ENCODE measurements at places on chromosomes 5 and 9.

DNA sequence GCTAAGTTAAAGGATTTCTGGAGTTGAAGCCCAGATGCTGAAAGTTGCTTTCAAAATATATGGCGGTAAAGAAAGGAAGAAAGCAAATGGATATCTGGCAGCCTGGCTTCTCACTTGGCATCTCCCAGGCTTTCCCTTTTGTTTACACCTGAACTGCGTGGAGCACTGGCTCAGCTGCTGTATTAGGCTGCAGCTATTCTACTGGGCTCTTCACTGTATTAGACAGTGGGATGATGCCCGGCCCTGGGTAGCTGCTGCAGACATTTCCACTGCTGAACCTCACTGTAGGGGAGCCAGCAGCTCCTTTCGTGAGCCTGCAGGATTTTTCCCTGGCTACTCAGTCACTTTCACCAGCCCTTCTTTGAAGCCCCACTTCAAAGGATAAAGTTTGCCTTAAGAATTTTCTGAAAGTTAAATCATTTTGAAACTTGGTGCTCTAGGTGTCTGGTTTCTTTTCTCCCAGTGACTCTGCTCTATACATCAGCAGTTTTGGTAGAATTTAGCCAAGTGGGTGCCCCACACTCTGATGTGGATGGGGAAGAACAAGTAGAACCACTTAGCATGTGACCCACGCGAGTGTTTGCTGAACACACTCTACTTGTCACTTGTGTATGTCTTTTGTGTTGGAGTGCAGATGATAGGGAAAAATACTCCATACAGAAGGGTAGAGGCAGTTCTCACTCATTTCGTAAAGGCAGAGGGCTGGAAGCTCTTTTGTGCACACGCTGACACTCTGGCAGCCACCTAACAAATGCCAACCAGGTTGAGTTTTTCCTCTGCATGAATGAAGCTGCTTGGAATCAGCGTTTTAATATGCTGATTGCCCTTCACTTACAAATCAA lies 49.9 kb downstream of the C9orf152 start:
- ATAC-seq, result no peak

DNA sequence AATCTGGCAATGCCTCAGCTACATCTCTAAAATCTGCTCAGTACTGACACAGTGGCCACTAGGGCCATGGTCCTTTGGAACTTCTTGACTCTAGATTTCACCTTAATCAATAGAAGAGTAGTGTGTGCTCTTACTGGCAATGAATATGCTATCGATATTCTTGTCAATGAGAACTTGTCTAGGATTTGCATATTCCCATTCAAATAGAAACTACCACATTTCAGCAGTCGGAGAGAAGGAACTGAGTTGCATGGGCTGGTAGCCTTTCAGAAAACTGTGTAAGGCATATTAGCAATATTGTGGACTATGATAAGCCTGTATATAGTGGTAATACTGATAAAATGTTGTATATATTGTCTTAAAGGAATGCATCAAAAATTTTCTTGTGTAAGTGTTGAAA lies 45.3 kb upstream of the NAA35 start:
- no peak for ATAC-seq

DNA sequence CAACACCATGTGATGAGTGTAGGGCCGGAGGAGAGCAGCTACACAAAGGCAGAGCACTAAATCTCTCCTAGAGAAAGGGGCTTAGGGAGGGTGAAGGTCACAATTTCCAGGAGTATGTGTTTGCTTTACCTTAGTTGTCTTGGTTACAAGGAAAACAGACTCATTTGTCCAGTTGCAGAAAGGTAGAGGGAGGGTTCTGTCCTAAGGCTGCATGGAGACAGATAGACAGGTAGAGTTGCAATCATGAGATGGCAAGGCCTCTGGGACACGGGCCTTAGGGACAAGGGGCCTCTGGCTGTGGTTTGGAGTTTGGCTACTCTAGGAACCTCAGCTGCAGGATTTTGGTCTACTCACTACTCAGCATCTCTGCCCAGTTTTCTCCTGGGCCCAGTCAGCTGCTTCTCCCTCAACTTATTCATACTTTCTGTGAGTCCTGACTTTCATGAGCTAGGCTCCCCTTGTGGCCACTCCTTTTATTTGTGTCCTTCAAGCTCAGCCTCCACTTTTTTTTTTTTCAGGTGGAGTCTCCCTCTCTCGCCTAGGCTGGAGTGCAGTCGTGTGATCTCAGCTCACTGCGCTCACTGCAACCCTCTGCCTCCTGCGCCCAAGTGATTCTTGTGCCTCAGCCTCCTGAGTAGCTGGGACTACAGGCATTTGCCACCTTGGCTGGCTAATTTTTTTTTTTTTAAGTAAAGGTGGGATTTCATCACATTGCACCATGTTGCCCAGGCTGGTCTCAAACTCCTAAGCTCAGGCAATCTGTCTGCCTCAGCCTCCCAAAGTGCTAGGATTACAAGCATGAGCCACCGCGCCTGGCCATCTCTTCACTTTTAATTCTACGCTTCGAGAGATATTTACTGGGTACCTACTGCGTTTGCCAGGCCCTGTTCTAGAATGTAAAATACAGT lies 76.6 kb downstream of the PTPDC1 start:
- ATAC-seq, result no peak

DNA sequence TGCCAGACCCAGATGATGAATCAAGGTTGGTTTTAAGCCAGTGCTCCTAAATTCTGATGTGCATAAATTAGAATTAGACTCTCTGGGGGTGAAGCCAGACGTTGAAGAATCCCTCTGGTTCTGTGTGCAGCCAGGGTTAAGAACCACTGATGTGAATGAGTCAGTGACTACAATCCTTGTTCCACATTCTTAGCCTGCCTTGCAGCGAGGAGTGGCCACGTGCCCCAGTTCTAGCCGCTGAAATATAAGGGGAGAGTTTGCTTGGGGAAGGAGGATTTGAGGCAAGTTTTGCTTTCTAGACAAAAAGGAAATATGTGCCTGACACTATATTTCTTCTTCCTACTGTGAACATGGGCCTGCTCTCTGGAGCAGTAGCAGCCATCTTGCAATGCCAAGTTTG lies 34.2 kb upstream of the MSH3 start:
- no peak for ATAC-seq

DNA sequence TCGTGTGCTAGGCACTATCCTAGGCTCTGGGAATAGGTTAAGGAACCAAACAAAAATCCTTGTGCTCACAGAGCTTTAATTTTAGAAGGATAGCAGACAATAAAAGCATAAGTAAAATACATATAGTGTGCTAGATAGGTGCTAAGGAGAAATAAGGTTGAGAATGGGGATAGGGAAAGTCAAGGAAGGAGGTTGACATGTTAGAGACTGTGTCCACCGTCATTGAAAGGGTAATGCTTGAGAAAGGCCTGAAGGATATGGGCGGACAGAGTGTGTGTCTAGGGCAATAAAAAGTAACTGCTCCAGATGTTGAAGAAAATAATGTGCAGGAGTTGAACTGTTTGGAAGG lies 482 bp upstream of the TDRD7 start:
- ATAC-seq, result no peak

DNA sequence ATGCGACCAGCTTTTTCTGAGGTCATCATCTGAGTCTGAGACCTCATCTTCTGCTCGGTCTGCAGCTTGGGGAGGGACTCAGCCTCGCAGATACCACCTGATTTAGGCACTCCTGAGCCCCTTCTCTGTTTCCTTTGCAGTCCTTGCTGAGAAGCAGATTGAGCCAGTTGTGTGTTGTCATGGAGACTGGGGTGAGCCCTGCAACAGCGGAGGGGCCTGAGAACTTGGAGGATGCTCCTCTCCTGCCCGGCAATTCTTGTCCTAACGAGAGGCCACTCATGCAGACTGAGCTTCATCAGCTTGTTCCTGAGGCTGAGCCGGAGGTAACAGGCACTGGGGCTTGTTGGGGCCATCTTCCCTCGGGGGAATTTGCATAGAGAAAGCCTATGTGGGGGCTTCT lies 19.2 kb downstream of the TEX53 start:
- ATAC-seq, result no peak

GRCh38 chr5:16321284-16321683 lies 141.7 kb upstream of the MARCHF11 start:
- ATAC-seq, result no peak

DNA sequence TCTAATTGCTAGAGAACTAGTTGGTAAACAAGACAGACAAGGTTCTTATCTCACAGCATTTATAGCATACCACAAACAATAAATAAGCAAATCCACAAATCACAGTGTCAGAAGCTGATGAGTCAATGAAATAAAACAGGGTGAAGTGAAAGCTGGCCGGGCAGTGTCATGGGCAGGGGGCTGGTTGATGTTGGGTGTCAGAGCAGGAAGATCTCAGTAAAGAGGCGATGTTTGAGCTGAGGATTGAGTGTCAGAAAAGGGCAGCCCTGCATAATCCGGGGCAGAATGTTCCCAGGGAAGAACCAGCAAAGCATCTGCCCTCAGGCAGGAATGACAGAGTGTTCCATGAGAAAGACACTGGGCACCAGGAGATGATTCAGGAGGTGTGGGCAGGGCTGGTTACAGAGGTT lies 183.4 kb downstream of the GOLPH3 start:
- no peak for ATAC-seq

- no peak for ATAC-seq
These were observed 33.2 kb upstream of the LIFR start for GRCh38 chr5:38589629-38590028.

GRCh38 chr5:16808021-16808420 lies 128.1 kb downstream of the MYO10 start:
- ATAC-seq, result no peak

GRCh38 chr5:55450050-55450765 lies 84.6 kb downstream of the PLPP1 start:
- ATAC-seq, result peak; percentile 68

- no peak for ATAC-seq
These were observed 210.3 kb downstream of the C9orf152 start for GRCh38 chr9:109997682-109998081.

GRCh38 chr5:179879003-179879689 lies 20.5 kb upstream of the MRNIP start:
- no peak for ATAC-seq

DNA sequence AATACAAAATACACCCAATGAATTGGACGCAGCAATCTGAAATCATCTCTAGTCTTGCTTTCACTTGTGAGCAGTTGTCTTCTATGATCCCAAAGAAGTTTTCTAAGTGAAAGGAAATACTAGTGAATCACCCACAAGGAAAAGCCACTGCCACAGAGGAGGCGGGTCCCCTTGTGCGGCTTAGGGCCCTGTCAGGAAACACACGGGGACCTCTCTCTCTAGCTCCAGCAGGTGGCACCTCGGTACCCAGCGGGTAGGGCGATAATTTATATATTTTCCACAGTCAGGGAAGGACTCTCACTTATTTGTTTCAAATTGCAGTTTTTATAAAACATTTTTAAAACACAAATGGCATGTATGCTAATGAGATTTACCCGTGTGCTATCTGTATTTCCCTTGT lies 417.1 kb downstream of the KDM4C start:
- no peak for ATAC-seq

GRCh38 chr5:66039701-66040100 lies 104.4 kb upstream of the SREK1 start:
- no peak for ATAC-seq

DNA sequence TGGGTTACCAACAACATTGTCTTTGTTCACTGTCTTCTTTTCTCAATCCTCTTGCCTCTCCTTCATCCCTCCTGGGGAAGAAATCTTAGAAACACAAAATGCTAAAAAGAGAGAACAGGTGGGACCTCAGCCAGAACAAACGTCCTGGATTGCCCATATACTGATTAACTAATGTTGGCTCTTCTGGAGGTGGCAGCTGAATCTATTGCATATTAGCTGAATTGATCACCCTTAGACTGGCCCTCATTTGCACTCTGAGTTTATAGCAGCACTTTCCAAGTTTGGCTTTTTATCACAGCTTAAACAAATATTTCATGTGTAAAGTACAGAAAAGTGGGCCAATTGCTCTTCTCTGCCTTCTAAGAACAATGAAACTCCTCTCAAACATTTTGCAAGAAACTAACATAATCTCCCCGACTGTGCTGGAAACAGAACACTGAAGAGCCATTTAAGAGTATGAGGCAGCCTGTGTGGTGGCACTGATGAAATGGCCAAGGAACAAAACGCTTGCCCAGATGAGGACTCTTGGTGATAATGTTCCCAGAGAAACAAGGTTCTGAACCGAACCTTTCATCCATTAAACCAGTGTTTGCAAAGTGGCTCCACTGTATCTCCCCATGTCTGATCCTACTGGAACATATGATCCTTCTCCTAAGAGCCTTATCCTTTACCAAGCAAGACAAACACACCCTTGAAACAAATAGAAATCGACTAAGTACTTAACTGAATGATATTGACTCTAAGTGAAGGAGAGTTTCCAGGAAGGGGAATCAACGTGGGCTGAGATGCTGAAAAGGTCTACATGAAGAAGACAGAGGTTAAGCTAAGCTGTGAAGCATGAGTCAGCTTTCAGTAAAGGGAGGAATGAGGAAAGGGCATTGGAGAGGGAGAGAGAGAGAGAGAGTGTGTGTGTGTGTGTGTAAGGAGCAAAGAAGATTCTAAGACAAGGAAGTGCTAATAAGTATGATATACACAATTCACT lies 83.2 kb upstream of the LIFR start:
- ATAC-seq, result no peak

DNA sequence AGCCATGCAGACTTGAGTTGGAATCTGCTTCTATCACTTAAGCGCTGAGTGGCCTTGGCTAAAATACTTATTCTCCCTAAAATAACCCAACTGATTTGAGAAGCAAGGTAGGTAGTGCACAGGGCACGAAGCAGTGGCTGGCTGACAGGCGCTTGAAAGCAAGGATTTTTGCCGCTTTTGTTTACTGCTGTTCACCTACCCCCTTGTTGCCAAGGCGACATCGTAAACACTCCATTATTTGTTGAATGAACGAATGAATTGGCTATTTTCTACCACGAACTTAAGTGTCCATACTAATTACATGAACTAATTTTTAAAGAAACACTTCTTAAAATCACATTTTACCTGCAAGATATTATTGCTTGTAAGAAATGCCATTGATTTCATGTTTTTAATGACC lies 98.0 kb downstream of the ANKH start:
- ATAC-seq, result no peak

GRCh38 chr9:126485662-126486061 lies 128.1 kb upstream of the LMX1B start:
- ATAC-seq, result no peak

DNA sequence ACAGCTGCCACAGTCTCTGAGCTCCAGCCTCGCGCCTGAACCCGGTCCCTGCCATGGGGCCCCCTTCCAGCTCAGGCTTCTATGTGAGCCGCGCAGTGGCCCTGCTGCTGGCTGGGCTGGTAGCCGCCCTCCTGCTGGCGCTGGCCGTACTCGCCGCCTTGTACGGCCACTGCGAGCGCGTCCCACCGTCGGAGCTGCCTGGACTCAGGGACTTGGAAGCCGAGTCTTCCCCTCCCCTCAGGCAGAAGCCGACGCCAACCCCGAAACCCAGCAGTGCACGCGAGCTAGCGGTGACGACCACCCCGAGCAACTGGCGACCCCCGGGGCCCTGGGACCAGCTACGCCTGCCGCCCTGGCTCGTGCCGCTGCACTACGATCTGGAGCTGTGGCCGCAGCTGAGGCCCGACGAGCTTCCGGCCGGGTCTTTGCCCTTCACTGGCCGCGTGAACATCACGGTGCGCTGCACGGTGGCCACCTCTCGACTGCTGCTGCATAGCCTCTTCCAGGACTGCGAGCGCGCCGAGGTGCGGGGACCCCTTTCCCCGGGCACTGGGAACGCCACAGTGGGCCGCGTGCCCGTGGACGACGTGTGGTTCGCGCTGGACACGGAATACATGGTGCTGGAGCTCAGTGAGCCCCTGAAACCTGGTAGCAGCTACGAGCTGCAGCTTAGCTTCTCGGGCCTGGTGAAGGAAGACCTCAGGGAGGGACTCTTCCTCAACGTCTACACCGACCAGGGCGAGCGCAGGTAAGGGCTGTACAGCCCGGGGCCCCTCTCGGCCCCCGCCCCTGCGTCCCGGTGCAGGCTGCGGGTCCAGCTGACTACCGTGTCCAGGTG lies 509 bp downstream of the LVRN start:
- peak; percentile 72 for ATAC-seq
